Hindlimb muscle (tissue), 1 donor: ENCODE measurements at places on chromosomes 6 and 20. TPM values are rescaled to one million over a fixed set of nuclear protein-coding genes. Genes with fewer than 3 reads are reported as not detected.

The KCNQ5 gene
- polyA plus RNA-seq, result 0.76 TPM

The CCN5 gene
- 0.15 TPM for polyA plus RNA-seq

The ADGRG6 gene
- polyA plus RNA-seq, result 7.2 TPM

The MBOAT1 gene
- polyA plus RNA-seq, result 4.6 TPM

The SLC22A3 gene
- 8.7 TPM for polyA plus RNA-seq

The HLA-DRA gene
- polyA plus RNA-seq, result 57.8 TPM

The SYNDIG1 gene
- polyA plus RNA-seq, result 4.1 TPM

The SYNJ2 gene
- 9.8 TPM for polyA plus RNA-seq

The ARFGAP1 gene
- polyA plus RNA-seq, result 86.1 TPM

The PXDC1 gene
- 19.6 TPM for polyA plus RNA-seq

The POU3F2 gene
- polyA plus RNA-seq, result 0.05 TPM
